Psoas muscle (tissue), 8 donors: ENCODE measurements at places on chromosomes 4 and X. TPM values are rescaled to one million over a fixed set of nuclear protein-coding genes. Genes with fewer than 3 reads are reported as not detected.

The GAGE12J gene
- not detected for total RNA-seq

GRCh38 chr4:97300561-97300960, 842.7 kb downstream of the STPG2 start:
- H3K36me3 ChIP-seq = no peaks in the 10 kb centered on the region
- H3K27ac ChIP-seq = no peak overlapping the region
- no peak overlapping the region for H3K4me3 ChIP-seq
- H3K4me1 ChIP-seq = no peaks in the 10 kb centered on the region
- H3K27me3 ChIP-seq = no peaks in the 10 kb centered on the region
- no peak for DNase-seq

- H3K4me1 ChIP-seq = peaks cover 14% of the 10 kb centered on the region
- DNase-seq = no peak
- H3K27ac ChIP-seq = no peak overlapping the region
- peaks cover 12% of the 10 kb centered on the region for H3K36me3 ChIP-seq
These were observed 102.9 kb downstream of the TSPAN7 start for GRCh38 chrX:38664285-38664684.

The TASL gene
- total RNA-seq = 0.12 TPM

The UBE2A gene
- total RNA-seq = 52.0 TPM

- no peak for DNase-seq
- H3K36me3 ChIP-seq = no peaks in the 10 kb centered on the region
- no peaks in the 10 kb centered on the region for H3K27me3 ChIP-seq
- H3K27ac ChIP-seq = no peak overlapping the region
- H3K4me3 ChIP-seq = no peak overlapping the region
These were observed 120.7 kb downstream of the NAA11 start for GRCh38 chr4:79205121-79205520.

The CLIC2 gene
- total RNA-seq = 3.2 TPM

- H3K27ac ChIP-seq = no peak overlapping the region
- no peak overlapping the region for H3K4me3 ChIP-seq
- DNase-seq = no peak
These were observed 88.8 kb downstream of the MAPK10 start for GRCh38 chr4:86271057-86271456.

- H3K27ac ChIP-seq = no peak overlapping the region
- H3K27me3 ChIP-seq = no peaks in the 10 kb centered on the region
- no peaks in the 10 kb centered on the region for H3K4me1 ChIP-seq
- H3K4me3 ChIP-seq = no peak overlapping the region
- no peak for DNase-seq
These were observed 194.4 kb upstream of the PCDH7 start for GRCh38 chr4:30525662-30526315.

The EPHA5 gene
- not detected for total RNA-seq

- H3K4me1 ChIP-seq = no peaks in the 10 kb centered on the region
- DNase-seq = no peak
- no peak overlapping the region for H3K27ac ChIP-seq
- H3K27me3 ChIP-seq = no peaks in the 10 kb centered on the region
- H3K36me3 ChIP-seq = no peaks in the 10 kb centered on the region
- H3K4me3 ChIP-seq = no peak overlapping the region
These were observed 541.4 kb upstream of the BOD1L1 start for GRCh38 chr4:14168919-14169318.

DNA sequence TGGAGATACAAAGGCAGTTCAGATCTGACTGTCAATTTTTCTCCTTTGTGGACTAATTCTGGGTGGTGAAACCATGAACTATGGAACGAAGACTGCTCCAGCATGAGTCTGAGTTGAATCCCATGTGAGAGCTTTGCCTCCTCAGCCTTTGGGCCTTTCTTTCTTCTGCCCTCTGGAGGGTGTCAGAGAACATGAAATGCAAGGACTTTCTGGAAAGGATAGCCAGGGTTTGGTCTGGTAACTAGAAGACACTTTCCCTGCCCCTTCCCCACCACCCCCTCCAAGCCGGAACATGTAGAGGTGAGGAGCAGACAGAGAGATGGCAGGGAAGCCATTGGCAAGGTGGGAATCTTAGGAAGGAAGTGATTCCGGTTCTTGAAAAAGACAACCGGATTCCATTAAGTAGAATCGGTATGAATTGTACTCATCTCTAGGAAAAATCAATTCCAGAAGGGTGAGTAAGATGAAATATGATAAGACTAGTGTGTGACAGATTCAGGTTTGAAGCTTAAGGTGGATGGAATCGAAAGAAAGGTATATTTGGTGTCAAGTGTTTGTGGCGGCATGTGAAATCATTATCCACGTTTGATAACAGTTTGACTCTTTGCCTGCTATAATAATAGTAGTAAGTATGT, 19.0 kb downstream of the FHL1 start:
- no peak for DNase-seq
- no peak overlapping the region for H3K27ac ChIP-seq
- H3K36me3 ChIP-seq = no peaks in the 10 kb centered on the region

- H3K36me3 ChIP-seq = no peaks in the 10 kb centered on the region
- DNase-seq = no peak
- no peak overlapping the region for H3K27ac ChIP-seq
These were observed 132.6 kb downstream of the PACRGL start for GRCh38 chr4:20832826-20833225.

DNA sequence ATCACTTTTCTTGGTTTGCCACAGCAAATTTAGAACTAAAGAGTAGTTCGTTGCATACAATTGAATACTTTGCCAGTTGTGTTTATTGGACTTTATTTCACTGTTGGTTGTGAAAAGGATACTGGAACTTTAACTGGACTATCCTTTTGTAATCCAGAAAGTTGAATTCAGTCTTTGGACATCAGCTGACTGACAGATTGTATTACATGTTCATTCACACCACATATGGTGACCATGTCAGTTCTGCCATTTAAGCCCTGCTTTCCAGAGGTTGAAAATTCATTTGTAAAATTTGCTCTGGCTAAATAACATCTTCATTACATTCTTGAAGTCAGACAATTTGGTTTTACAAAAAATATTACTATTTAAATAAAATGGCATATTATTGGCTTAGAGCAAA, 251.7 kb downstream of the CAMK2D start:
- H3K27me3 ChIP-seq = no peaks in the 10 kb centered on the region
- DNase-seq = no peak
- H3K4me1 ChIP-seq = no peaks in the 10 kb centered on the region
- no peak overlapping the region for H3K27ac ChIP-seq
- H3K4me3 ChIP-seq = no peak overlapping the region
- H3K36me3 ChIP-seq = peaks cover 75% of the 10 kb centered on the region

The GATA1 gene
- total RNA-seq = not detected
